ENCODE measurements at places on chromosomes 11 and 22. TPM values are rescaled to one million over a fixed set of nuclear protein-coding genes. Genes with fewer than 3 reads are reported as not detected.

Gene ABTB2
- 3.7 TPM for total RNA-seq

Gene IL10RA
- 11.3 TPM for total RNA-seq

Gene NAALADL1
- 10.2 TPM for total RNA-seq

Gene CCDC15
- 6.1 TPM for total RNA-seq

Gene NEAT1
- 750 TPM for total RNA-seq

DNA sequence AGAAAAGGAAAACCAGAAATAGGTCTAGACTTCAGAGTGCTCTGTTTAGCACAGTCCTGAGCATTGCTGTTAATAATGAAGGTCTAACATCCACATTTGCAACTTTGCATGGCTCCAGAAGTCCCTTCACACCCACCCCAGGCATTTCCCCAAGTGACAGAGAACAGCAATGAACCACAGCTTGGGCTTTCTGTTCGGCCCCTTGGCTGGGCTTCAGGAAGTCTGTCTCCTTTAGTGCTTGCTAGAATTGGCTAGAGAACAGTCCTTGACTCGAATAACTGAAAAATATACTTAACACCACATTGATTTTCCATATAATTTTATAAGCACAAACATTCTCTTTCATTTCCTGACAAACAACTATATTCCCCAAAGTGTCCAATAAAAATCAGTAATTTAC lies 29.3 kb upstream of the TENM4 start:
- H3K27ac ChIP-seq = no peak overlapping the region
- DNase-seq = no peak
- no peak overlapping the region for H3K4me3 ChIP-seq
- no peaks in the 10 kb centered on the region for H3K4me1 ChIP-seq
- no peaks in the 10 kb centered on the region for H3K36me3 ChIP-seq

DNA sequence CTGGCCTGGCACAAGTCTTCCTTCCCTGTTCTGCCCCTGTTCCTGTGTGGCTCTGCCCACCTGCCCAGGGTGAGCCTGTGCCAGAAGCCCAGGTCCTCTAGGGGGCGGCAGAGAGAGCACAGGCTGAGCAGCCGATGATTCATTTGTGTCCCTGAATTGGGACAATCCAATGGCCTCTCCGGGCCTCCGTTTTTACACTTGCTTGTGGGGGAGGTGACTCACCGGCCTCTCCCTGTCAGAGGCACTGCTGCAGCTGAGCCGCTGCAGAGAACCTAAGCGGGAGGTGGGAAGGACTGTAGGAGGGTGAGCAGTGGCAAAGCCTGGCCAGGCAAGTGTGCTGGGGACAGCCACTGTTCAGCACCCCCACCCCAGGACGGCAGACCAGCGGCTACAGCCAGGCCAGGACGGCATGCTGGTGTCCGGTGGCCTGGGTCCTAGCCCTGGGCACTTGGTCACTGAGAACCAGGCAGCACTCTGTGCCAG lies 65.2 kb upstream of the LMO1 start:
- H3K36me3 ChIP-seq = no peaks in the 10 kb centered on the region
- no peak overlapping the region for H3K4me3 ChIP-seq
- DNase-seq = peak; percentile 92
- H3K4me1 ChIP-seq = no peaks in the 10 kb centered on the region
- H3K27me3 ChIP-seq = peaks cover 16% of the 10 kb centered on the region

DNA sequence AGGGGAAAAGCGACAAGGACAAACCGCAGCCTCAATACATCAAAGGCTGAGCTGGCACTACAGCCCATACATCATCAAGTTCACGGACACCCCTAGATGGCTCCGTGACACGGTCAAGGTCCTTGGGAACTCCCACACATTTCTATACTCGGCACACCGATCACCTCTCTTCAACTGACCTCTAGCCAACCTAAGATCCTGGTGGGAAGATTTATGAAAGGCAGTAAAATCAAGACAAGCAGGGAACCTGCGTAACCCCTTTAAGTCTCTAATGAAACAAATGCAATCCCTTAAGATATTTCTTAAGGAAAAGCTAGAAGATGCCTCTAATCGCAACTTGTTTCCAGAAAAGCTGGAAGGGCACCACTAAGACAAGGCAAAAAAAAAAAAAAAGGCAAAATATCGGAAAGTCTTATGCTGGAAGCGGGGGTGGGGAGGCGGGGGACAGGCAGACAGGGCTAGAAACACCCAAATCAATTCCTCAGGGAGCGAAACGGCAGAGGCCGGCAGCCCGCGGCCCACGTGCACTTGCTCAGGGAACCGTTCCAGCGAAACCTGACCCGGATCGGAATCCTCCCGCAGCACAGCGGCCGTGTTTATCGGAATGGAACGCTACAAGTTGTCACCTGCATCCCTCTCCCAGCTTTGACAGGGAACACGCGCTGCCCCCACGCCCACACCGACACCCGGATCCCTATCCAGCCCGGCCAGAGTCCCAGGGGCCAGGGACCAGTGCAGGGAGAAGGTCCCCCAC lies 1.4 kb downstream of the ARHGAP20 start:
- H3K4me3 ChIP-seq = peak overlapping the region; percentile 57
- peaks cover 14% of the 10 kb centered on the region for H3K4me1 ChIP-seq
- no peaks in the 10 kb centered on the region for H3K36me3 ChIP-seq
- H3K27me3 ChIP-seq = peaks cover 48% of the 10 kb centered on the region
- peak; percentile 8 for DNase-seq

- DNase-seq = no peak
- no peaks in the 10 kb centered on the region for H3K4me1 ChIP-seq
- H3K4me3 ChIP-seq = no peak overlapping the region
- H3K36me3 ChIP-seq = no peaks in the 10 kb centered on the region
Observed at GRCh38 chr11:116329354-116330090, 443.3 kb downstream of the BUD13 start.

GRCh38 chr22:22788460-22789037 lies 99.1 kb upstream of the IGLL5 start:
- H3K36me3 ChIP-seq = no peaks in the 10 kb centered on the region
- peaks cover 16% of the 10 kb centered on the region for H3K4me1 ChIP-seq
- no peak overlapping the region for H3K27ac ChIP-seq
- no peaks in the 10 kb centered on the region for H3K27me3 ChIP-seq

DNA sequence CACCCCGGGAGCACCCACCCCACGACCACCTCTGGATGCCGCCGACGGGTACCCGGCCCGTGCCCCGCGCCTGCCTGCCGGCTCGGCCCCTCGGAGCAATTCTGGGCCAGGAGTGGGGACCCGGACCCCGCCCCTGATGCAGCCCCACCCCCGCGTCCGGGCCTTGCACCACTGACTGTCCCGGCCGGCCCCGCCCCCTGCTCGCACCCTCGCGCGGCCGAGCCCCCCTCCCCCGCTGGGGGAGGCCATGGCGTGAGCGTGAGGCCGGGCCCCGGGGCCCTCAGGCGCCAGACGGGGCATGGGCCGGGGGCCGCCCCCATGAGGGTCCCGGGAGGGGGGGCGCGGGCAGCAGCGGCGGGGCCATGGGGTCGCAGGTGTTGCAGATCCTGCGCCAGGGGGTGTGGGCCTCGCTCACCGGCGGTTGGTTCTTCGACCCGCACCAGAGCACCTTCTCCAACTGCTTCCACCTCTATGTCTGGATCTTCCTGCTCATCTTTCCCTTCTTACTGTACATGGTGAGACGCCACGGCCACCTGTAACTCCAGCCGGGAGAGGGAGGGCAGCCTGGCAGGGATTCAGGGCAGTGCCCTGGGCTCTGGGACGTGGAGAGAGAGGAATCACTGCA lies 486 bp downstream of the PCNX3 start:
- H3K27me3 ChIP-seq = no peaks in the 10 kb centered on the region
- H3K4me1 ChIP-seq = peaks cover 47% of the 10 kb centered on the region
- DNase-seq = peak; percentile 38
- H3K27ac ChIP-seq = peak overlapping the region; percentile 98
- H3K36me3 ChIP-seq = peaks cover 22% of the 10 kb centered on the region

DNA sequence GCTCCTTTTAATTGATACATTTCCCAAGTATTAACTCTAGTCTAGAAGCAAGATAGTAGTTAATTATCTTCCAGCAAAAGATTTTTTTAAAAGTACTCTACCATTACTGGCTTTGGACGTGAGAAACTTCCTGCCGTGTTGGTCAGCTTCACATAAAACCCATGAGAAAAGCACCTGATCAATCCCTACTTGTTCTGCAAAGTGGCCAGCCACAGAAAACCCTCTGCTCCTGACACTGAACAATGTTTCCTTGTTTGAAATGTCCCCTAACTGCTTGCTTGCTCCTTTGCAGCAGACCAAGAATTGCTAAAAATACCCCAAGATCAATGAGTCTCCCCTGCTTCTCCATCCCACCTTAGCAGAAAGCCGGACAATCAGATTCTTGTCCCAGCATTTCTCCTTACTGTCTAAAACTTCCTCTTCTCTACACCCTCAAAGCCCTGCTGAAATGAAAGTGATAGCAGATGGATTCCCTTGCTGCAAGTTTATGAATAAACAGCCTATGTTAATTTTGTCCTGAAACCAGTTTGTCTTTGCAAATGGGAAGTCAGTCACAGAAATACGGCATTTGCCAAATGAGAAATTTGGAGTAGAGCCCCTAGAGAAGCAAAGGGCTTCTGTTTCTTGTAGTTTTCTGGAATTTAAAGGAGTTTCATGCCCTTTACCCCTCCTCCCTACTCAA lies 207.1 kb upstream of the ARHGAP20 start:
- H3K27ac ChIP-seq = no peak overlapping the region
- H3K4me3 ChIP-seq = no peak overlapping the region
- no peak for DNase-seq
- H3K27me3 ChIP-seq = no peaks in the 10 kb centered on the region
- peaks cover 11% of the 10 kb centered on the region for H3K4me1 ChIP-seq

- peak overlapping the region; percentile 74 for H3K4me3 ChIP-seq
- peak; percentile 6 for DNase-seq
- no peaks in the 10 kb centered on the region for H3K36me3 ChIP-seq
- H3K27me3 ChIP-seq = peaks cover 51% of the 10 kb centered on the region
- H3K4me1 ChIP-seq = no peaks in the 10 kb centered on the region
- H3K27ac ChIP-seq = no peak overlapping the region
Observed at GRCh38 chr11:11620173-11620920, 1.5 kb downstream of the GALNT18 start.

GRCh38 chr11:70468256-70469195 lies 70.2 kb downstream of the CTTN start:
- H3K4me1 ChIP-seq = peaks cover 2% of the 10 kb centered on the region
- no peak overlapping the region for H3K27ac ChIP-seq
- peaks cover 4% of the 10 kb centered on the region for H3K27me3 ChIP-seq

DNA sequence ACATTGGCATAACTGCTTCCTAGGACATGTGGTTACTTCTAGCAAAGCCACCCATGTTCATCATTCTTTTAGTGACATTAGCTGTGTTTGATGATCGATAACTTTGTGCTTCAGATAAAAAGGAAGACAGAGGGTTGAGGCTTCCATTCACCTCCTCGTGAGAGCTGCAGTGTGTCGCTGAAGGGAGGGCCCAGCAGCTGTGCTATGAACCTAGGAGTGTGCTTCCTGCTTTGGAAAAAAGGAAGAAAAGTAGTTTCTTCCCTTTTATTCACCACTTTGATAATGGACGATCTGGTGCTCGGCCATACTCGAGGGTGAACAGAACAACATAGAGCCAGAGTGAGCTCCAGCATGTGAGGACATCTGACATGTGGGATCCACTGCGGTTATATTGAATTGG lies 6.1 kb upstream of the RFPL2 start:
- no peak for DNase-seq
- no peak overlapping the region for H3K27ac ChIP-seq
- H3K36me3 ChIP-seq = no peaks in the 10 kb centered on the region
- H3K27me3 ChIP-seq = peaks cover 4% of the 10 kb centered on the region
- H3K4me1 ChIP-seq = peaks cover 2% of the 10 kb centered on the region
- H3K4me3 ChIP-seq = no peak overlapping the region

- no peak for DNase-seq
- no peaks in the 10 kb centered on the region for H3K4me1 ChIP-seq
- no peak overlapping the region for H3K4me3 ChIP-seq
- no peaks in the 10 kb centered on the region for H3K27me3 ChIP-seq
Observed at GRCh38 chr11:100550298-100550697, 136.8 kb upstream of the ARHGAP42 start.

- peaks cover 54% of the 10 kb centered on the region for H3K4me1 ChIP-seq
- no peak overlapping the region for H3K4me3 ChIP-seq
- no peaks in the 10 kb centered on the region for H3K27me3 ChIP-seq
- no peak for DNase-seq
Observed at GRCh38 chr22:30198152-30198825, 48.3 kb downstream of the LIF start.

DNA sequence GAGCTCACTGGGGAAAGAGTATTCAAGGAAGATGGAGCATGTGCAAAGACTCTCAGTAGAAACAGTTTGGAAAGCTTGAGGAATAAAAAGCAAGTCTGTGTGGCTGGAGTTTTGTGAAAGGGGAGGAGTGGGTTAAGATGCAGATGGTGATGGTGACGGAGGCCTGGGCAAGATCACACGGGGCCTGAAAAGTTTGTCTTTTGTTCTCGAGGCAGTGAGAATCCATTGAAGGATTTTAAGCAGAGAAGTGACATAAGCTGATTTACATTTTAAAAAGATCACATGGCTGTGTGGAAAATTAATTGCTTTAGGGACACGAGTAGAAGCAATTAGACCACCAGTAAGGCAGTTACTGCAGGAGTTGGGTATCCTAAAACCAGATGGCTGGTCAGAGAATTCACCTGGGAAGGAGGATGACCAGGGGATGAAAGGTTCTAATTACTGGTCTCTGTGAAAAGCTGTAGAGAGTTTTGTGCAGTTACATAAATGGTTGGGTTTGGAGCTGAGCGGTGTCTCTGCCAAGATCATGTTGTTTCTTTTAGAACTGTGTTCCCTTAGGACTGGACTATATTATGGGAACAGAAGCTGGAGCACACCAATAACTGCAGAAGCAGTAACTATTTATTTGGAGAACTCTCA lies 7.1 kb downstream of the RRP8 start:
- H3K27ac ChIP-seq = no peak overlapping the region
- no peak for DNase-seq
- no peaks in the 10 kb centered on the region for H3K27me3 ChIP-seq
- no peak overlapping the region for H3K4me3 ChIP-seq

DNA sequence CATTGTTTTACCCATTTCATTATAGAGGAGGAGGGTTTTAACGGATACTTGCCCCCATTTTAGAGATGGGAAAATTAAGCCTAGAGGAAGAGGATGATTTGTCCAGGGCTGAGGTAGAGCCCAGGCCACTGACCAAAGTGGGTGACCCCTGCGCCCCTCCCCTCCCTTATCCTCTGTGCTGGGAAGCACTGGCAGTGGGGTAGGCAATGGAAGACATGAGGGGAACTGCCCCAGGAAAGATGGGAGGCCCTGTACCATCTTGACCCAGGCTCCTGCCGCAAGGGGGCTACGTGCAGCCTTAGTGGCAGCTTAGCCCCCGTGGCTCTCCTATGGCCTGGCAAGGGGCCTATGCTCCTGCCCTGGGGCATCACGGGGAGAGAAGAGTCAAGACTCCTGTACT lies 76.4 kb upstream of the MYOD1 start:
- H3K36me3 ChIP-seq = no peaks in the 10 kb centered on the region
- no peak overlapping the region for H3K27ac ChIP-seq
- H3K4me1 ChIP-seq = no peaks in the 10 kb centered on the region
- H3K4me3 ChIP-seq = no peak overlapping the region
- no peaks in the 10 kb centered on the region for H3K27me3 ChIP-seq

DNA sequence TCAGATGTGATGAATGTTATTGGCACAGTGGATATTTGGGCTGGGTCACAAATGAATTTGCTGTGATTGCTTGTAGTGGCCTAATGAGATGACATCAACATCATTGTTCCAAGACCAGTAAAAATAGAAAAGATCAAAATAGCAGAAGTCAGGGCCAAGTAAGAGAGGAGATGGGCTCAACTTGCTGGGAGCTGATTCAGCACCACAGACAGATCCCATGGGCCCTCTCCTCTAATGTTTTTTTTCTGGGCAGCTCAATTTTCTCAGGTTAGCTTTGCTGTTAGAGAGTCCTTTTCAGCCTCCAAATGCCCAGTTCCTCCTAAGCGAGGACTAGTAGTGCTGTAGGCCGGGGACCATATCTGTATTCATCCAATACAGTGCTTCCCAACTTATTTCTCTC lies 86.0 kb upstream of the IZUMO1R start:
- H3K27ac ChIP-seq = no peak overlapping the region
- H3K4me1 ChIP-seq = no peaks in the 10 kb centered on the region
- H3K4me3 ChIP-seq = no peak overlapping the region
- peaks cover 2% of the 10 kb centered on the region for H3K36me3 ChIP-seq
